ENCODE measurements at places on chromosomes 7 and 10.
A peak's percentile ranks its signal among the peaks of the same experiment; 100 is the strongest.

- DNase-seq = no peak
Measured at GRCh38 chr7:6546498-6547251, 4.6 kb downstream of the GRID2IP start.

- DNase-seq = no peak
Measured at GRCh38 chr7:43307522-43307921, 195.1 kb downstream of the HECW1 start.

GRCh38 chr7:1232623-1233332 is at the start of gene UNCX:
UNCX (plus strand) TSS chr7:1232872; CDS start chr7:1233018, 146 bp downstream.
- no peak for DNase-seq

- no peak for DNase-seq
Measured at GRCh38 chr7:45713669-45714520, 139.7 kb downstream of the ADCY1 start.

GRCh38 chr10:43407148-43407575 is 1.8 kb downstream of the HNRNPF start:
- DNase-seq = peak; percentile 31

GRCh38 chr10:99836711-99837110 is 54.3 kb downstream of the ABCC2 start:
- DNase-seq = no peak
